ENCODE measurements at places on chromosomes 16 and 17.

DNA sequence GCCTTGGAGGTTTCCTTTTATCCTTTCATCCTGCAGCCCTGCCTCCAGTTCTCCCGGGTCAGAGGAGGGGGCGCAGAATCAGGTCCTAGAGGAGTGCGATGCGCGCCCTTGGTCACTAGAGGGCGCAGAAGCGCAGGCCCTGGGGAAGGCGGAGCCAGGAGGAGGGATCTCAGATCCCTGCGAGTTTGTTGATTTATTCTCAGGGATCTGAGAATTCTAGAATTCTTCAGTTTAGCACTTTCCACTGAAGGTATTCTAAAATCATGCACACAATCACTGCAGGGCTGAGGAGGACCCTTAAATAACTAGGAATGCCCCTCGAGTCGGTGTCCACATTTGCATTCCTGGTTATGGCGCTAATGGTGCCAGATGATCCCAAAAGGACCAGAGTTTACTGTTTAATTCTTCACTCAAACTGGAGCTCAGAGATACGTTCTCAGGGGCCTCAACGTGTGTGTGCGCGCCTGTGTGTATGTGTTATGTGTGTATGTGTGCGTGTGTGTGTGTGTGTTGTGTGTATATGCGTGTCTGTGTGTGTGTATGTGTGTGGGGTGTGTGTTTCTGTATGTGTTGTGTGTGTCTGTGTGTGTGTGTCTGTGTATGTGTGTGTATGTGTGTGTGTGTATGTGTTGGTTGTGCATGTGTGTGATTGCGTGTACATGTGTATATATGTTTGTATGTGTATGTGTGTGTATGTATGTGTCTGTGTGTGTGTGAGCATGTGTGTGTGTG lies 6.9 kb upstream of the ELAC2 start:
- DNase-seq = peak; percentile 39

- no peak for DNase-seq
These were observed 341.8 kb downstream of the SEC14L1 start for GRCh38 chr17:77482375-77483127.

- no peak for DNase-seq
These were observed 190.9 kb downstream of the LGALS9B start for GRCh38 chr17:20276421-20276820.

GRCh38 chr17:13537167-13537731 lies 64.5 kb downstream of the HS3ST3A1 start:
- DNase-seq = no peak

DNA sequence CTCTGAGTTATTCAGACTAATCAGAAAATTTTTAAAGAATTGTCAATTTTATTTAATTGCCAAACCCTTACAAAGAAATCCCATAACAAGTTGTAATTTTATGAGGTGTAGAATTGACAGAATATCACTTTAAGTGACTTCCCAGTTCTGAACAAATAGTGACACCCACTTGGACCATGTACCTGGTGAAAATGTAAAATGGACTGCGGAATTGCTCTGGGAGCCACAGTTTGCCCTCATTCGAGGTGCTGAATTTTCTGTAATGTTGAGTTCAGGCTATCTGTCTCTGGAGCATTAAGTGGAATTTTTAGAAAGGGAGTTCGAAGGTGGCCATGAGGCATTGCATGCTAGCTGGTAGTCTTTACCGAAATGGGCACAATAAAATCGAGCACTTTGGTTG lies 5.1 kb downstream of the GNAO1 start:
- no peak for DNase-seq

GRCh38 chr16:68524069-68524820 lies 14.8 kb upstream of the ZFP90 start:
- no peak for DNase-seq

DNA sequence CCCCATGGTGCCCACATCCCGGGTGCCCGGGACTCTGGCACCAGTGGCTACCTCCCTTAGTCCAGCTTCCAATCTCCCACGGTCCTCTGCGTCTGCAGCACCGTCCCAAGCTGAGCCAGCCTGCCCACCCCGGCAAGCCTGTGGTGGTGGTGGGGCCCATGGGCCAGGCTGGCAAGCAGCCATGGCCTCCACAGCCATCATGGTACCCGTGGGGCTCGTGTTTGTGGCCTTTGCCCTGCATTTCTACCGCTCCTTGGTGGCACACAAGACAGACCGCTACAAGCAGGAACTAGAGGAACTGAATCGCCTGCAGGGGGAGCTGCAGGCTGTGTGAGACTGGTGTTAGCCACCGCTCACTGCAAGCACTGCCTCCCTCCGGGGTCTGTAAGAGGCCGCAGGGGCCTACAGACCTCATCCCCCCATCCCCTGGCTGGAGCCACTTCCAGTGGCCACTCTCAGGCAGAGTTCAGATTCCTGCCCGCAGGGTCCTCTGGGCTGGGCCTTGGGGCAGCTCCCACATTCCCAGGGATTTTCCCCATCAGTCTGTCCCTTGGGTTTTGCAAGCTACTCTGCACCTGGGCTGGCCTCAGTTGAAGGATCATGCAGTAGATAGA lies 3.9 kb upstream of the SETD1A start:
- DNase-seq = peak; percentile 48

GRCh38 chr17:64077379-64077778 lies 52.6 kb downstream of the ERN1 start:
- DNase-seq = no peak

DNA sequence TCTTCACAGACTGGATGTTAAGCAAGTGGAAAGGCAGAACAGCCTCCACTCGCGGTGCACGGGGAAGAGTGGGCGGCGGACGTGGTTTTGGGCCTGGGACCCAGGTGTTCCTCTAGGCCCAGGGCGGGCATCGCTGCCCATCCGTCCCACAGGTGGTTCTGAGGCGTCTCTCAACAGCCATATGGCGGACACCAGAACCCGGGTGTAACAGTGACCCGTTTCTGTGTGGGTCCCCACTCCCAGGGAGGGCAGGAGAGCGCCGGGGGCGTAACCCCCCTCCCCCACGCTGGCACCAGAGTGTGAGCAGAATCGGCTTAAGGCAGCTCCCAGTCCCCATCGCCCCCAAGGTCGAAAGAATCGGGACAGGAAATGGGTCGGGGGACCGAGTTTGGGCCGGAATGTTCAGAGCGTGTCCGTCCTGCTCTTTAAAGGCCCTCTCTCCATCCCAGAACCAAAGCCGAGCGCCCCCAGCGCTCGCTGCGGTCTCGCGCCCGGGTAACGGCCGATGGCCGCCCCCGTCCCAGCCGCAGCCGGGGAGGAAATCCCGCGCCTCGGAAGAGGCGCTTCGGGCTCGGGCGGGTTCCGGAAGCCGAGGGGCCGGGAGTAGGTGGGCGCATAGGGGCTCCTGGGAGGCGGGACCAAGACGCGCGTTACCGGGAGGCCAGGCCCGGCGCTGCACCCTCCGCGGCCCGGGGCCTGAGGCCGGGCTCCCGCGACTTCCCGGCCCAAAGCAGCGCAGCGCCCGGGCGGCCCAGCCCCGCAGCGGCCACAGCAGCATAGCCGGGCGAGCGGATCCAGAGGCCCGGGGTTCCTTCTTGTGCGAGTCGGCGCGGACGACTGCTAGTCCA lies at the start of gene TK2:
Gene TK2, minus strand, starts transcription at position 839 of the 848 bp plus-strand sequence. Its CDS starts 61 bp downstream, at position 778.
- DNase-seq = peak; percentile 53

- DNase-seq = no peak
These were observed 1.0 kb downstream of the EMC8 start for GRCh38 chr16:85798283-85798776.

GRCh38 chr16:87468550-87468949 lies 24.3 kb downstream of the ZCCHC14 start:
- no peak for DNase-seq

- no peak for DNase-seq
These were observed 70.6 kb downstream of the IRF8 start for GRCh38 chr16:85969591-85969990.

GRCh38 chr16:54937671-54938211 lies 7.1 kb downstream of the IRX5 start:
- DNase-seq = no peak

- no peak for DNase-seq
These were observed 9.3 kb downstream of the SLC47A2 start for GRCh38 chr17:19706791-19707727.

- DNase-seq = peak; percentile 30
These were observed 762 bp downstream of the PYCARD start for GRCh38 chr16:31201582-31202413.

DNA sequence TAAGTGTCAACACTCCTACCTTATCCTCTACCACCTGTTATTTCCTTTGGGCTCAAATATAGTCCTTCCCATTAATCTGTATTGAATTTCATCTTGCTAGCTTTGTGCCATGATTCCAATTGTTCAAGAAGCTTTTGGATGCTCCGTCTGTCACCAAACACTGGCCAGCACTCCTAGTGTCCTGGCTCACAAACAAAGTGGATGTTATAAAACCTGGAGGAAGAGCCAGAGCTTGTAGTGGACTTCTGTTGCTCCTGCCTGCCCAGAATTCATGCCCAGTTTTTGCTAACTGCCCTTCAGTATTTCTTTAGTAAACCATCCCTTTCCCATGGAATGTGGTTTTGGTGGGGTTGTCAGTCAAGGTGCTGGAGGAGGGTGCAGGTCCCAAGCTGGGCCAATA lies 77.2 kb upstream of the HS3ST2 start:
- no peak for DNase-seq

DNA sequence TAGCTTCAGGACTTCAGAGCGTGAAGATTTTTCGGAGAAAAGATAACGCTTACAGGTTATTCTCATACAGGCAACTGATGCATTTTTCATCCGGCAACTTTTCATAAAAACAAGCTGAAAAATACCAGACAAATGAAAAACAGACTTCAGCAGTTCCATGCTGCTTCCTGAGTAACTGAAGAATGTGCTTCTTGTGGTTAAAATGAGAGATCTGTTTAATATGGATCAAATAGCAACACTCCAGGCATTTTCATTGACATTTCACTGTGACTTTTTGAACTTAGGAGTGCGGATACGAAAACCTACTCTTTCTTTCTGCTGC lies 705 bp upstream of the PITPNC1 start:
- DNase-seq = no peak

GRCh38 chr16:84826558-84826941 lies 6.8 kb downstream of the CRISPLD2 start:
- DNase-seq = no peak

- DNase-seq = no peak
These were observed 5.6 kb upstream of the CARD14 start for GRCh38 chr17:80164185-80164584.

- DNase-seq = no peak
These were observed 4.1 kb downstream of the FAM171A2 start for GRCh38 chr17:44359458-44360143.

- DNase-seq = no peak
These were observed 10.4 kb upstream of the KRT10 start for GRCh38 chr17:40832840-40833239.

DNA sequence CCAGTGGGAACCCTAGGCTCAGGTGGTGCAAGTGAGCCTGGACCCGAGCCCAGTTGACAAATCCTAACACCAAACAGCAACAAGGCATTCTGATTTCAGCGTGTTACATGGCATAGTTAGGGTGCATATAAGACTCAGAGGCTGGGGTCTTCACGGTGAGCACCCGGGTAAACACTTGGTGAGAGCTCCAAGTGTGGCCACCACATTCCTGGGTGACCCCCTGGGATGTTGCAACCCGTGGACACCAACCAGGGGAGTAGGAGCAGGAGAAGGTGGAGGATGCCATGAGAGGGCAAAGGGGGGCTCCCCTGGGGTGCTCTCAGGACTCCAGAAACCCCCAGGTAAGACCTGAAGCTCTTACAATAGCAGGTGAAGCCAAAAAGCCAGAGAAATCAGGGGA lies 69.9 kb upstream of the CDH5 start:
- no peak for DNase-seq

- DNase-seq = peak; percentile 68
These were observed 52.8 kb downstream of the SDK2 start for GRCh38 chr17:73591296-73592078.

GRCh38 chr16:84617041-84617790 lies 662 bp downstream of the COTL1 start:
- peak; percentile 59 for DNase-seq

- DNase-seq = no peak
These were observed 1.2 kb downstream of the RPH3AL start for GRCh38 chr17:351449-351738.

DNA sequence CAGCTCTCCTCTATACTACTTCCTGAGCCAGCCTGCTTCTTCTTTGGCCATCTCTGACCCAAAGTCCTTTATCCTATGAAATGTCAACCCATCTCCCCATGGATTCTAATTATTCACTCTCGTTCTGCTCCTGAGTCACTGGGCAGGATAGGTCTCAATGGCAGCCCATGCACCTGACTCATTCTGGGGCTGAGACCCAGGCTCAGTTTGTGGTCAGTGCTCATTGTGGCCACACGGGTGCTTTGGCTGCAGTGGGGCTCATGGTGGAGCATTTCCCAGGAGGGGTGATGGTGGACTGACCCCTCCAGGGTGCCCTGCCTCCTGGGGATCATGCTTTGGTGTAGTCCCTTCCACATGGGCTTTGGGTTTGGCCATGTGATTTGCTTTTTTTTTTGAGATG lies 154.8 kb upstream of the WSCD1 start:
- no peak for DNase-seq

DNA sequence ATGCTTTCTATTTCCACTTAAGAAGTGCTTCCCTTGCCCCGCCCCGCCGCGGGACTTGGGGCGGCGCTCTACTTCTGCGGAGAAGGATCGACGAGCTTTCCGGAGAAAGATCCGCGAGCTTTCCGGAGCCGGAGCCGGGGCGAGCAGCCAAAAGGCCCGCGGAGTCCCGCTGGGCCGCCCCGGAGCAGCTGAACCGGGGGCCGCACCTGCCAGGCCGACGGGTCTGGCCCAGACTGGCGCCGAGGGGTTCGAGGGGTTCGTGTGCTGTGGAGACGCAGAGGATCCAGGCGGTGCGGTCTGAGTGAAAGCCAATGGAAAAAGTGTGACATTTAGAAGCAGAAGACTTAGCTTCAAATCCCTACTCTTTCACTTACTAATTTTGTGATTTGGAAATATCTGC lies 50.8 kb downstream of the TBC1D26 start:
- DNase-seq = no peak

- DNase-seq = peak; percentile 6
These were observed 60.9 kb downstream of the RPTOR start for GRCh38 chr17:80605326-80606066.

DNA sequence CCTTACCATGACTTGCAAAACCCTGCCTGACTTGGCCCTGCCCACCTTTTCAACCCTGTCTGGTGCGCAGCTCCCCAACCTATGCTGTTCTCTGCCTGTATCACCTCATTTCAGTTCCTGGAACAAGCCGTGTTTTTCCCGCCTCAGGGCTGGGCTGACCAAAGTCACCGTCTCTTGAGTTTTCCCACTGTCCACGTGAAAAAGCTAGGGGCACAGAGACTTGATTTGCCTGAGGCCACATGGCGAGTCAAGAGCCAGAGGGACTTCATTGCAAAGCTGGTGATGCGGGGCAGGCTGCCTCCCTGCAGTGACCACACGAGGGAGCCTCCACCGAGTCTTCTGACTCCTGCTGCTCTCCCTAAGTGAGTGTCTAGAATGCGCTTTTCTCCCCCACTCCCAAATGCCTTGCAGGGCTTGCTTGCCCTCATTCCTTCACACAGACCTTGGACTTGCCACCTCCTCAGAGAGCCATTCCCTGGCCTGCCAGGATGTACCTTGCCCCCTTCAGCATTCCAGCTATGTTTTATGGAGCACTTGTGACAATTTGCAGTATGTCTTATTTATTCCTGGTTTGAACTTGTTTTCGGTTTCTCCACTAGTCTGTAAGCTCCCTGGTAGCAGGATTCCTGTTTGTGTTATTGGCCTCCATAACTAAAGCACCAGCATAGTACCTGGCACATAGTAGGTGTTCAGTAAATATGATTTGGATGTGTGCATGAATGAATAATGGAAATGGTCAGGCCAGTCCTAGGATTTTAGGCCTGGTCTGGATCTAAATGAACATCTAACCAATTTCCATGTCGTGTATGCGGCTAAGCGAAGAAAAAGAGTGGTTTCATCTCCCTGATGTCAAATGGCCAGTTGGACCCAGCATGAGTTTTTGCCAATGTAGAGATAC lies 252.3 kb downstream of the SNX29 start:
- DNase-seq = no peak

Measured in CD4-positive, alpha-beta T cell (primary cell).